Aorta (tissue), 5 donors: ENCODE measurements at places on chromosomes 12 and 14. TPM values are rescaled to one million over a fixed set of nuclear protein-coding genes. Genes with fewer than 3 reads are reported as not detected.

The CLEC9A gene
- 0.26 TPM for total RNA-seq

The TPPP2 gene
- not detected for total RNA-seq

The TAS2R42 gene
- not detected for total RNA-seq

The YARS2 gene
- total RNA-seq: 11.5 TPM

The KIF26A gene
- 4.6 TPM for total RNA-seq

The PRMT5 gene
- total RNA-seq: 36.5 TPM

The P3H3 gene
- 43.5 TPM for total RNA-seq

The CFAP73 gene
- total RNA-seq: not detected

The PLEKHH1 gene
- total RNA-seq: 3.9 TPM

DNA sequence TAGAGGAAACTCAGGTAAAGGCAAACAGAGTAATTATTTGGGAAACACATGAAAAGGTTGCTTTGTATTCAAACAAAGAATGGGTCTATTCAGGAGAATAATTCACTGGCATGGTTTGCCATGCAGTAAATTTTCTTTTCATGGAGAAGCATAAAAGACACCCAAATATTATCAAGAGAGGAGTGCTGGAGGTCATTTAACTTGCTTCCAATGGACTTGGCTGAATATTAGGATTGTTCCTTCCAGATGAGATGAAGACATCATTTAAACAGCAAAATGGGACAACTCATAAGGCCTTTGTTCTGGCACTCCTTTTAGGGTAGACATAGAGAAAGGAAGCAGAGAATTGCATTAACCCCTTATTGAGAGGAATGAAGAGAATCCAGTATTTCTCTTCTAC, 38.7 kb downstream of the WIF1 start:
- DNase-seq: no peak

GRCh38 chr12:50224026-50224692, 57.0 kb upstream of the CERS5 start:
- DNase-seq: no peak

DNA sequence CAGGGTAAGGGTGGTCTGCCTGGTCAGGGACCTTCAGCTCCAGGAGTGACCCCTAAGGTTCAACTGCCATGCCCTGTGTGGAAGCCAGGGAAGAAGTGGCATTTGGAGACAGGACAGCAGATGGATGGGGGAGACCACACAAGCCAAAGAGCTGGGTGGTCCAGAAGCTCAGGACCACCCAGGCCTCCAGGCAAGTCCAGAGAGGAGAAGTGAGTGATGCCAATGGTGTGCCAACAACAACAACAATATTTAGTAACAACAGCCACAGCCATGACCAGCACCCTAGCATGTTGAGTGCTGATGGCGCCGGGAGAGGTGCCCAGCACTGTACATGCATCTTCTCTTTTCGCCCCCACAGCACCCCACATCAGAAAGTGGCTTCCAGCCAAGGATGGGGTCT, 113.7 kb downstream of the ESRRB start:
- DNase-seq: peak; percentile 39

DNA sequence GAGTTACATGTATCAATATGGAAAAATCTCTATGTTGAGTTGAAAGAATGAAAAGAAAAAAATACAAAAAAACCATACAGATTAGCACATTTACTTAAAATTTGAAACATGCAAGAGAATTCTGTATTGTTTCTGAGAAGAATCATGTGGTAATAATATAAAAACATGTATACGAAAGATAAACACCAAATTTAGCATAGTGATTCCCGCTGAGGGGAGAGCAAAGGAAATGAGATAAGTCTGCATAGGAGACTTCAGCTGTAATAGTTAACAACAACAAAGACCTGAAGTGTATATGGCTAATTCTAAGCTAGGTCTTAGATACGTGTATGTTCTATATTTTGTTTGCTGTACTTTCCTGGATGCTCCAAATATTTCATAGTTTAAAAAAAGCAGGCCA, 46.5 kb downstream of the FNTB start:
- DNase-seq: no peak

DNA sequence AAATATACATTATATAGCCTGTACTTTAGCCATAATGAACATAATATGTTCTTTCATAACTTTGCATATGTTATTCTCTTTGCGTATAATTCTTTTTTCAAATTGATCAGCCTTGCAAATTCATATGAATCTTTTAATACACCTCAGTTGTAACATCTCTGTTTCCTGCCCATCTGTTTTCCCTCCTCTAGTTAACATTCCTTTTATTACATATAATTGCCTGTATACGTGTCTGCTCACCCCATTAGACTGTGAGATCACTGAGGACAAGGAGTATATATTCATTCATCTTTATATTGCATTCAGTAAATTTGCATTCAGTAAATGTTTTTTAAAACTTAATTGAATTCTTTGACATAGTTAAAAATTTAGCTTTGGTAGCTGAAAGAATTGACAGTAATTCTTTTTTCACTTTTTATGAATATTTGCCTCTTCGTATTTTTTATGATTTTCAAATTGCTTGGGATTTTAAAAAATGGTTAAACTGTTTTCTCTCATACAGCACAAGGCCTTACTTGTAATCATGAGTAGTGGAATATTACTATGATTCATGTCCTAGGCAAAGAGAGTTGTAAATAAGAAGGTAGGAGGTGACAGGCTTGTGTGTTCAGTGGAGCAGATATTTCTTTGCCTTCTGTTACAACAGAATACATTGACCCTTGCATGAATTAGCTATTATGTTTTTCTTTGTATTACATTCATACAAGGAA, 32.8 kb upstream of the KLHL42 start:
- no peak for DNase-seq

DNA sequence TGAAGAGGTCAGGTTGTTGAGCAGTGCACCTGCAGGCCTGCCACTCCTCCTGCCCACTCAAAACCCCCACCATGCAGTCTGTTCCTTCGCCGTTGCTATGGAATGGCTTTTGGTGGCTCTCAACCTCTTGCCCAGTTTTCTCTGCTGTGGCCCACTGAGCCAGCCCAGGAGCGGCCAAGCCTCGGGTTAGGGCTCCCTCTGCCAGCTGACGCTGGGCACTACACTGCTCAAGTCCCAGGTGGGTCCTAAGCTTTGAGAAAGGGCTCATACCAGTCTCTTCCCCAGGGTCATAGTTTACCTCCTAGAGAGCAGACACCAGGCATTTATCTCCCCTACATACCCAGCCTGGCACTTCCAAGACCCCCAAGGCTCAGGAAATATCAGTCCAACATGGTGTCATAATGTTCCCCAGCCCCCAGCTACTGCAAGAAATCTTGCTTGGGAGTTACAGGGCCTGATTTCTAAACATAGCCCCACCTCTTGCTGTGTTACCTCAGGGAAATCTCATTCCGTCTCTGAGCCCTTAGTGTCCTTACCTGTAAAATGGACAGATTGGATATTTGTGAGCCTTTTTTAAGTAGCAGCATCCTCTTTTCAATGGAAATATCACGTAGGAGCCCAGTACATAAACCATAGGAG, 59.4 kb downstream of the TSPAN11 start:
- no peak for DNase-seq

DNA sequence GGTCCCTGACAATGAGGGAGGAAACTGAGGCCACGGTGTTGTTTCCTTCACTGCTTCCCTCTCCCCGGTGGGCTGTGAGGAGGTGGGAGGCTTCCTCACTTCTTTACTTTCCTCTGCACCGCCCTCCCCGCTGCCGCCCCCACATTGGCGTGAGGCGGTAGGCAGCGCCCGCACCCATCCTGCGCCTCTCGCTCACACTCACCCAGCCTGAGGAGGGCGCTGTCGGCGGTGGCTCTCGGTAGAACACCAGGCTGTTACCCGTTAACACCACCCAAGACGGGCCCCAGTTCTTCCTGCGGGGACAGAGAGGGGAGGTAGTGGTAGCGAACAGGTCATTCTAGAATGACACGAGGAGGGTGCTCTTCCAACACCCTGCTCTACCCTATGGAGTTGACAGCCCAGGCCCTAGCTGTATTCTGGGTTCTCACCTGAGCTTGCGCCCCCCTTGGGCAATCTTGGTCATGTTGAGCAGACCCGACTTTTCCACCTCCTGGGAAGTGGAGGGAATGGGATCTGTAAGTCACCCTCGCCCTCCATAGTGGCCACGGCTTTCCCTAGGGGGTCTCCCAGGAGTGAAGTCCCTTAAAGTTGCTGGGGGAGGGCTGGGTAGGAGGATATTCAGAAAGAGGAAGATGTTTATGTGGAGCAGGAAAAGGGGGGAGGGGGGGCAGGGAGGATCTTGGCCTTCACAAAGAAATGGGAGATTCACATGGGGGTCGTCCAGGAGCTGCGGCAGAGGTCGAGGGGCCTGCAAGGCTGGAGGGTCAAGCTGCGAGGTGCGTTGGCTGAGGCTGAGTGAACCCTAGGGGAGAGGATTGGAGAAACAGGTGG, 3.3 kb downstream of the ARHGAP9 start:
- DNase-seq: peak; percentile 66

DNA sequence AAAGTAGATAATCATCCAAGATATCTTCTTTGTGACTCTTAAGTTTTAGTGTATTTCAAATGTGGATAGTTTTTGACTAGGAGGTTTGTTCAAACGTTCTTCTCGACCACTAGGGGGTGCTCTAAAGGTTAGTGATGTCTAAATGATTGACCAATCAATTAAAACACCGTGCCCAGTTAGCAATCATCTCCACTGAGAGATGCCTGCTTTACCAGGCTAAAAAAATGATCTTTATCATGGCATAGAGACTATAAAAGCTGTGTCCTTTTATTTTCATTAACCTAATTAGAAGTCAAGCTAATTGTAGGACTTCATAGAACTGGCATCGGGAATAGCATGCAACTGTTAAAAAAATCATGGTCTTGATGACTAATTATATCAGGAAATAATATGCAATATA, 153.9 kb downstream of the PRKCH start:
- no peak for DNase-seq

- DNase-seq: no peak
These were observed 17.1 kb upstream of the MED13L start for GRCh38 chr12:116294454-116295165.

DNA sequence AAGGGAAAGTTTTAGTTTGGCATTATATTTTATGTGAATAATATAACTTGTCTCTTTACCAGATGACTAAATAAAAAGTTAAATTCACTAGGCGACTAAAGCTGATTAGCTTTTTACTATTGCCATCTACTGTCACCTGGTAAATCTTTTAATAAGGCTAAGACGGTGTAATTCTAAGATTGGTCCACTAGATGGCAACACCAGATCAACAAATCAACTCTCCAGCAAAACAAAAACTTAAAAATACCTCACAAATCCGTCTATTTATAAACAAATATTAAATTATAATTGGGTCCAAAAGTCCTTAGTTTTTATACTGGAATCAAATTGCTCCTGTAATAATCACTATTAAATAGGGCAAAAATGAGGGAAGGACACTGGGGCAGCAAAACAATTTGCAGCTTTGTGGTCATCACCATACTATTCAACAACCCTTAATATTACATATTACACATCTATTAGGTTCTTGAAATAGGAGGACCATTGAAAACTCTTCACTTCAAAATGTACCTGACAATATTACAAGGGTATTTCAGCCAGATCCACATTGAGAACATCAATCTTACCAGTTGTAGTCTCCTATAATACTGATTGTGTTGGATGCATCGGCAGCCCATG, 47.9 kb downstream of the GALC start:
- no peak for DNase-seq

GRCh38 chr14:59013672-59014298, 174.7 kb upstream of the DAAM1 start:
- no peak for DNase-seq

GRCh38 chr12:62728741-62729140, 206.2 kb downstream of the PPM1H start:
- no peak for DNase-seq

DNA sequence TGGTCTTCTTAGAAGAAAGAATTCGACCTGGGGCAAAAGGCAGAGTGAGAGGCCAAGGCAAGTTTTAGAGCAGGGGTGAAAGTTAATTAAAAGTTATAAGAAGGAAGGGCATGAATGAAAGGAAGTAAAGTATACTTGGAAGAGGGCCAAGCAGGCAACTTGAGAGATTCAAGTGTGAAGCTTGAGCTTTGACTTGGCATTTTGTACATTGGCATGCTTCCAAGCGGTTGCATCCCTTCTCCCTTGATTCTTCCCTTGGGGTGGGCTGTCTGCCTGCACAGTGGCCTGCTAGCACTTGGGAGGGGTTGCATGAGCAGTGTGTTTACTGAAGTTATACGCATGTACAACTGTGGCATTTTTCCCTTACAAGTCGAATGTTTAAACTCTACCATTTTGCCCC, 74.8 kb upstream of the MGAT4C start:
- DNase-seq: no peak

DNA sequence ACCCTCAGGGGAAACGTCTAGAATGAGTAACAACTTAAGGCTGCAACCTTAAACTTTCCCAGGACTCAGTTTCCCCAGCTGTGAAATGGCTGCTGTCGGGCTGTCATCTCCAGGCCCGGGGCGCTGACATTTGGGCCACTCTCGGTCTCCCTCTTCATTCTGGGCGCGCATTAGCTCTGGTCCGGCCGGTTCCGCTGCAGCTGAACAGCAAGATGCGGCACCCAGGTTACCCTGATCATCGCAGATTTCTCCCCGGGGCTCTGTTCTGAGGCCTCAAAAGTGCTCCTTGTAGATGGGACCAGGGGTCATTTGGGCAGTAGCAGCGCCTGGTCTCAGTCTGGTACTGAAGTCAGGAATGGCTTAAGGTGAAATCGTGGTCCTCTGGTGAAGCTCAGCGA, 890 bp upstream of the BCL7A start:
- no peak for DNase-seq

GRCh38 chr12:47032644-47033043, 46.8 kb upstream of the PCED1B start:
- no peak for DNase-seq

GRCh38 chr12:99680276-99680675, 32.7 kb downstream of the GARIN6 start:
- no peak for DNase-seq

- no peak for DNase-seq
These were observed 8.7 kb downstream of the PRKD1 start for GRCh38 chr14:29918981-29919380.

GRCh38 chr12:83656004-83656403, 969.3 kb downstream of the TMTC2 start:
- no peak for DNase-seq

DNA sequence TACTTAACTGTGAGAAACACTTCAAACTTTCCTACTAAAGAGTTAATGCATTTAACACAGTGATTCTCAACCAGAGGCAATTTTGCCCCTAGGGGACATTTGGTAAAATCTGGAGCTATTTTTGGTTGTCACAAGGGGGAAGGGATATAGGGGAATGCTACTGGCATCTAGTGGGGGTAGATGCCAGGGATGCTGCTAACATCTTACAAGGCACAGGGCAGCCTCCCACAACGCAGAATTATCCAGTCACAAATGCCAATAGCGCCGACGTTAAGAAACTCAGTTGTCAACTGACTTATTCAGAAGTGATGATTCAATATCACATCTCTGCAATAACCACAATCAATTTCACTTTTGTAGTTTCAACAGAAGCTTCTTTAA, 2.0 kb downstream of the EEA1 start:
- DNase-seq: no peak

GRCh38 chr12:11856971-11857370, 207.5 kb downstream of the ETV6 start:
- DNase-seq: no peak

- no peak for DNase-seq
These were observed 62.0 kb upstream of the SYT1 start for GRCh38 chr12:78802593-78802992.

GRCh38 chr12:45254254-45254653, 38.4 kb downstream of the ANO6 start:
- no peak for DNase-seq
